ENCODE measurements at places on chromosomes 6 and 20.

GRCh38 chr6:51618563-51618962 is 468.9 kb downstream of the PKHD1 start:
- no peak for DNase-seq

DNA sequence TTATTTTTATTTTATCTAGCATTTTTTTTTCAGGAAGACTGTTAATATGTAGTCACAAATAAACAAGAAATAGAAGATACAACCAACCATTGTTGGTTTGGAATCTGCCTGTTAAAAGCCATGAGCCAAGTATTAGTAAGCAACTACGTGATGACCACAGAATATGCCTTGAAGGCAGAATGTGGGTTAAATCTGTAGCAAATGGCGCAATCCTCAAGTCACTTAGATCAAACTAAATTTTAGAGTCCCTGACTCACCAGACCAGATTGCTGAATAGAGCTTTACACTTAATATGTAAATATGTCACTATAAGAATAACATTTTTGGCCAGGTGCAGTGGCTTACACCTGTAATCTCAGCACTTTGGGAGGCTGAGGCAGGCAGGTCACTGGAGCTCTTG is 800.1 kb upstream of the CITED2 start:
- DNase-seq = peak; percentile 52

DNA sequence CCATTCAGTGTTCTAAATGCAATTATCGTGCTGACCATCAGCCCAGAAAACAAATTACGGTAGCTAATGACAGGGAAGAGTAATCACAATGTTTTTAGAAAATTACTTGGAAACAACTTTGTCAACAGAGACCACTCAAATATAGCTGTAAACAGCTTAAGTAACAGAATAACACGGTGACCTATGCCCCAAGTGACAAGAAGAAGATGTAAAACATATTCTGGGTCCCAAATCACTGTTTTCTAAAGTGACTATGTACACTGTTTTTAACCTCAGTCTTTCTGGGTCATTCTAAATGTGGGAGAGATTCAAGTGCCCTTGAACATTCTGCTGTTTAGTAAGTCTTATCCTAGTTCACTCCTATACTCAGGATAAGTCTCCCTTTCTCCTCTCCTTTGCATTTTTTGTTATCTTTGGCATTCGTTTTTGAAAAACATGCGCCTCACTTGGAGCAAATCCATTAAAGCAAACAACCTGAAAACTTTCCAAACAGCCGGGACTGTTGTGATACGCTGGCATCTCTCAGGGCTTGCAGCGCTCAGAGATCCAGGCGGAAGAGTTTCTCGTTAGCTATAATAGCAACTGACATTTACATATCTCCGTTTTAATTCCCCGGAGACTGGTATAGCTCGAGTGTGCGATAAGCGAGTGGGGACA is 114.5 kb upstream of the SOX4 start:
- DNase-seq = no peak

GRCh38 chr20:32685541-32686529 is 12.1 kb upstream of the C20orf203 start:
- no peak for DNase-seq

GRCh38 chr20:35788796-35789195 is 17.0 kb downstream of the PHF20 start:
- no peak for DNase-seq

- DNase-seq = no peak
Measured at GRCh38 chr20:13703265-13703664, 64.5 kb upstream of the TASP1 start.

GRCh38 chr6:41442352-41442672 is 103.9 kb upstream of the FOXP4 start:
- DNase-seq = no peak

DNA sequence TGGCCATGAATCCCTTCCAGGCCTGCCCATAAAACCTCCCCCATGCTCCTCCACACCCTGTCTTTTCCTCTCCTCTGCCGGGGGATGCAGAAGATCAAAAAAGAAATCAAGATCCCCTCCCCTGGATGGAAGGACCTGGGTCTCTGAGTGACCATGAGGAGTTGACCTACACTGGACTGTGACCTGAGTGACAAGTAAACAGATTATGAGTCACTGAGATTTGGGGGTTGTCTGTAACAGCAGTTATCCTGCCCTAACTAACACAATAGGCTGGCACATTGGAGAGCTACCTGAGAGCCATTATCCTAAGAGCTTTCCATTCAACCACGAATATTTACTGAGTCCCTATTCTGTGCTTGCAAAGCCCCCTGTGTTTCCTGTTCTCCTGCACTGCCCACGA is 28.4 kb upstream of the SIRPA start:
- no peak for DNase-seq

- no peak for DNase-seq
Measured at GRCh38 chr6:86010915-86011786, 368.5 kb upstream of the SYNCRIP start.

DNA sequence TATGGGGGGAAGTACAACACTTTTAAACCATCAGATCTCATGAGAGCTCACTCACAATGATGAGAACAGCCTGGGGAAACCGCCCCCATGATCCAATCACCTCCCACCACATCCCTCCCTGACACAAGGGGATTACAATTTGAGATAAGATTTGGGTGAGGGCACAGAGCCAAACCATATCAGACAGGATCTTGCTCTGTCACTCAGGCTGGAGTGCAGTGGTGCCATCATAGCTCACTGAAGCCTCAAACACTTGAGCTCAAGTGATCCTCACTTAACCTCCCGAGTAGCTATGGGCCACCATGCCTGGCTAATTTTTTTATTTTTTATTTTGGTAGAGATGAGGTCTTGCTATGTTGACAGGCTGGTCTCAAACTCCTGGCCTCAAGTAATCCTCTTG is 5.1 kb upstream of the IYD start:
- DNase-seq = no peak

DNA sequence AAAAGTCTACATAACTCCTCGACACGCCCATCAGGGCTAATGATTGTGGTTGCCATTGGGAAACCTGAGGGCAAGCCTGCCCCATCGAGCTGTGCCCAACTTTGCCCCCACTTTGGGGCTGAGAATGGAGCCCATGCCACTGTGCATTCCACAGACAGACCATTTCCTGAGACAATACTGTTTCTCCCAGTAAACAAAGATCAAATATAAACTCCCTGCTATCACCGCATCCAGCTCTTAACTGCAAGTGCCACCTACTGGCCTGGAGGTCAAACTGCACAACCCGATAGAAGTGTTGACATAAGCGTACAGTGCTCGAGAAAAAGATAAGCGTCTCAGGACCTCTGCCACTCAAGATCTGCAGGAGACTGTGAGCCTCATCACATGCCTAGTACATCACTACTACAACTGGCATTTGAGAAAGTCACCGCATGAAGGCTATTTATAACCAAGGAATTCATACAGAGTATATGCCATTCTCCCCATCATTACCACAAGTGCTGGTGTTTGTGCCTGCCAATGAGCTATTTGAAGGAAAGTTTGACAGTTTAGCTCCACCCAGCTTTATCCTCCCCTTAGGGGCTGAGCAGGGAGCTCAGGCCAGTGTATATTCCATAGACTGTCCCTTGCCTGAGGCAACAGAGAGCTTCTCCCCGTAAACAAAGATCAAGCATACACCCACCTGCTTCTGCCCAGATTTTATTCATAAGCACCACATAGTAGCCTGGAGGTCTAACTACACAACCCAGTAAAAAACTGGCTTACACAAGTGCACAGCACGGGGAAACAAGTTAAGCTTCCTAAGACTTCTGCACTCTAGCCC is 4.5 kb upstream of the DEFB126 start:
- DNase-seq = no peak

DNA sequence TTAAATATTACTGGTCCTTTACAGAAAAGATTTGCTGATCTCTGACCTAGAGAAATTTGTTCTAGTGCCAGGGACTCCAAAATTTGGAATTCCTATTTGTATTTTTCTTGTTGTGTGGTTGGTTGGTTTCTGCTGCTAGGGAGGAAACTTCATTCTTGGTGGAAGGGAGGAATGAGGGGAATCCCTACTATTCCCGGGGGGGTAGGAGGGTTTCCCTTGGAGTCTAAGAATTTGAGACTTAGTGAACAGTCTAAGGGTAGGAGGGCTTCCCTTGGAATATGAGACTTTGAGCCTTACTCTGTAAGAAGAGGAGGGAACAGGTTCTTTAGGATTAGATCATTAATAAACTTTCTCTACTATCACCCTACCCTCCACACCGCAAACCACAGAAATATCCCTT is 67.1 kb upstream of the ADGRF1 start:
- DNase-seq = no peak

GRCh38 chr6:144372611-144373594 is 87.8 kb downstream of the UTRN start:
- DNase-seq = no peak

DNA sequence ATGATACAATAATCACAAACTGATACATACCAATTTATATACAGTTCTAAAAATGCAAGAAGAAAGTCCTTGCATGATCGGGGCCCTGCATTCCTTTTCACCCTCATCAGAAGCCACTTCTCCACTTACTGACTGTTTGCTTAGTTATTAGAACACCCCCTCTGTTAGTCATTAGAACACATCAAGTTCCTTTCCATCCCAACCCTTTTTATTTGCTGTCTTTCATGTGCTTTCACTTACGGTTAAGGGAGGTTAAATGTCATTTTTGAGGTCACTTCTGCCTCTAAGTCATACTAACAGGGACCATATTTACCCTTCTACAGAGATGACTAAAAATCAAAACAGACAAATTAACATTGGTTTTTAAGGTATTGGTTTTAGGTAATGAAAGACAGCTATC is 149.1 kb downstream of the LMBRD1 start:
- DNase-seq = no peak

GRCh38 chr6:164507206-164507940 is 802.0 kb downstream of the C6orf118 start:
- DNase-seq = no peak

- DNase-seq = no peak
Measured at GRCh38 chr20:4101910-4102309, 86.6 kb upstream of the RNF24 start.

- no peak for DNase-seq
Measured at GRCh38 chr6:163408352-163408991, 6.0 kb upstream of the QKI start.

GRCh38 chr6:14144678-14145113 is 27.1 kb downstream of the CD83 start:
- peak; percentile 42 for DNase-seq

GRCh38 chr20:38131588-38132121 is 33.4 kb downstream of the TGM2 start:
- DNase-seq = no peak

DNA sequence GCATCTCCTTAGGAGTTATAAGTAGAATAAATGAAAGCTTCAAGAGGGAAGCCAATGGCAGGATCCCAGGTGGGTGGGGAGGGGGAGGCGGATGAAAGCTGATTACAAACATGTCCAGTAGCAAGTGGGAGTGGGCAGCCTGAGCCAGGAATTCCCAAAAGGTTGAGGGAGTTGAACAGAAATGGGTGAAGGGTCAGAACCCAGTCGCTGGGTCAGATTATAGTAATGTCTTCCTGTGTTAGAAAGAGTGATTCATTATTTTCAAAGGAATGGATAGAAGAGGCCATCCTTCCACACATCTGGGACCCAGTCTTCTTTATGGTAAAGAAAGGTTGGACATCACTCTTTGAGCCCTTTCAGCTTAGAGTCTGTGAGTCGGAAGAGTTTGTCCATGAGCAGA is 41.0 kb upstream of the FAM50B start:
- DNase-seq = no peak

- peak; percentile 77 for DNase-seq
Measured at GRCh38 chr6:37576336-37576737, 76.6 kb upstream of the CCDC167 start.

GRCh38 chr20:40304119-40304613 is 384.9 kb downstream of the MAFB start:
- DNase-seq = no peak

DNA sequence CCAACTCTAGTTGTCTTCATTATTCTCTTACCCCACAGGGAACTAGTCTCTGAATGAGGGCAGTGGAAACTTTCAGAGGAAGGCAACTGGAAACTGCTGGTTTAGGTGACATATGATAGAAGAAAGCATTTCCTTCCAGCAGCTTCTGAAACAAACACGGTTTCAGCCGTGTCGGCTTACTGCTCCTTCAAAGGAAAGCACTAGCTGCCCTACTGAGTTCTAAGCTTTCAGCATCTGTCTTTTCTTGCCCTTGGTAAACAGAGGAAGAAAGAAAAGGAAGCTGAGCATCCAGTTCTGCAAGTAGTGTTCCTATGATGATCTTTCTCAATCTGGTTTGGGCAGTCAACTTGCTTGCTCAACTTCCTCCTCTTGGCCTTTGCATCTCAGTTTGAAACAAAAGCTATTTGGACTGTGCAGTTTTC is 117.5 kb upstream of the CEP85L start:
- DNase-seq = no peak

GRCh38 chr6:131966443-131966842 is 15.3 kb upstream of the CCN2 start:
- DNase-seq = no peak

DNA sequence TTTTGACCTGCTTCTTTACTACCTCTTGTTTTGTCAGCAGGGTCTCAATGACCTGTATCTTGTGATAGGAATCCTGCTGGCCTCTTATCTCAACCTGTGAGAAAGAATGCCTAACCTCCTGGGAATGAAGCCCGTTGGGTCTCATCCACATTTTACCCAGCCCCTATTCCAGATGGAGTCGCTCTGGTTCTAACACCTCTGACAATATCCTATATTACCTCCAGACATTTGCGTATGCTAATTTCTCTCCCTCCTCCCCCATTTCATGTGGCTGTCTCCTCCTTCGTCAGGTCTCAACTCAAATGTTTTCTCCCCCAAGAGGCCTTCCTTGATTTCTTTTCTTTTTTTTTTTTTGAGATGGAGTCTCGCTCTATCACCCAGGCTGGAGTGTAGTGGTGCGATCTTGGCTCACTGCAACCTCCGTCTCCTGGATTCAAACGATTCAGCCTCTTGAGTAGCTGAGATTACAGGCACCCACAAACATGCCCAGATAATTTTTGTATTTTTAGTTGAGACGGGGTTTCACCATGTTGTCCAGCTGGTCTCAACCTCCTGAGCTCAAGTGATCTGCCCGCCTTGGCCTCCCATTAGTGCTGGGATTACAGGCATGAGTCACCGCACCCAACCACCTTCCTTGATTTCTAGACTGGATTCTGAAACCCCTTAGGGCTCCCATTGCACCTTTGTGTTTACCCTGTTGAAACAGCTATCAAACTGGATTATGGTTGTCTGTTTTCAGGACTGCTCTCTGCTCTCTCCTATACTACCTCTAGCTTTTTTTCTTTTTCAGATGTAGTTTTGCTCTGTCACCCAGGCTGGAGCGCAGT is 49.5 kb upstream of the B4GALT5 start:
- DNase-seq = no peak

- no peak for DNase-seq
Measured at GRCh38 chr20:2805689-2806350, 5.4 kb upstream of the CPXM1 start.

- DNase-seq = no peak
Measured at GRCh38 chr20:44142413-44142812, 44.6 kb downstream of the JPH2 start.

Data from HS-27A (cell line).